ENCODE measurements at places on chromosomes 6 and 20. TPM values are rescaled to one million over a fixed set of nuclear protein-coding genes. Genes with fewer than 3 reads are reported as not detected.
A peak's percentile ranks its signal among the peaks of the same experiment; 100 is the strongest.

DNA sequence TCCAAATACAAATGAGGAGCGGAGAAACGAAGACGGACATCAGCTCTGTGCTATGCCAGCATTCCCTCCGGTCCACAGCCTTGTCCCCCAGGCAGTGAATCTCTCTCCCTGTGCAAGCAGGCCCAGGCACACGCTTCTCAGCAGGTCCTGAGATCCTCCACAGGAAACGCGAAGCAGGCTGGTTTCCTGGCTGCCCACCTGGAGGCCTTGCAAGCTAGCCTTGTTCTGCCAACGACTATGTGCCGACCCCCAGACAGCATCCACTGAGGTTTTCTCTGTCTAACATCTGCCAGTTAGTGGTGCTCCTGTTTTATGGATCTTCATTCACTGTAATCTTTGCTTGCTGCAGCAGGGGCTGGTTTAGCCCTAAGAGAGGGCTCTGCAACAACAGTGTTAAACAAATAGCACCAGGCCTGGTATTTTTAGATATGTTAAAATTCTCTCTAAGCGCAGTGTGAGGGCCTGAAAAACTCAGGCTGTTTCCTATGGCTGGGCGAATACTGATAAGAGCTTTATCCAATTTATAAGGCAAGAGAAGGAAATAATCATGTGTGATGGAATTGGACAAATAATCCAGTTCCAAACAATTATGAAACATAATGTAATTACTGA, 386.0 kb upstream of the ARID1B start:
- DNase-seq: no peak

GRCh38 chr6:159084493-159085091, 39.8 kb upstream of the TAGAP start:
- no peak for DNase-seq

EGFL8 gene
- polyA plus RNA-seq: 30.3 TPM

SLC2A4RG gene
- polyA plus RNA-seq: 73.0 TPM

DNA sequence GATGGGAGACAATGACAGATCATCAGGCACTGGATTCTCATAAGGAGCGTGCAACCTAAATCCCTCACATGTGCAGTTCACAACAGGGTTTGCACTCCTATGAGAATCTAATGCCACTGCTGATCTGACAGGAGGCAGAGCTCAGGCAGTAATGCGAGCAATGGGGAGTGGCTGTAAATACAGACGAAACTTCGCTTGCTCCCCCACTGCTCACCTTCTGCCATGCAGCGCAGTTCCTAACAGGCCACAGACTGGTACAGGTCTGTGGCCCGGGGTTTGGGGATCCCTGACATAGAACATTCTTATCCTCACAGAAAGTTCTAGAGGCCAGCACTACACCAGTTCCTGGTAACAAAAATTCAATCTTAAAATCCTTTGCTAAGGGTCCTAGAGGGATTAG, 23.2 kb downstream of the RRAGD start:
- no peak for DNase-seq

GRCh38 chr6:23410439-23410838, 715.6 kb upstream of the NRSN1 start:
- DNase-seq: no peak

ERVFRD-1 gene
- polyA plus RNA-seq: 0.13 TPM

- peak; percentile 50 for DNase-seq
Observed at GRCh38 chr6:151675746-151676459, 131.6 kb upstream of the ESR1 start.

GRCh38 chr6:2970753-2971419, 481 bp downstream of the SERPINB6 start:
- DNase-seq: no peak

FAM209B gene
- 0.55 TPM for polyA plus RNA-seq

CRIP3 gene
- polyA plus RNA-seq: 7.3 TPM

DNA sequence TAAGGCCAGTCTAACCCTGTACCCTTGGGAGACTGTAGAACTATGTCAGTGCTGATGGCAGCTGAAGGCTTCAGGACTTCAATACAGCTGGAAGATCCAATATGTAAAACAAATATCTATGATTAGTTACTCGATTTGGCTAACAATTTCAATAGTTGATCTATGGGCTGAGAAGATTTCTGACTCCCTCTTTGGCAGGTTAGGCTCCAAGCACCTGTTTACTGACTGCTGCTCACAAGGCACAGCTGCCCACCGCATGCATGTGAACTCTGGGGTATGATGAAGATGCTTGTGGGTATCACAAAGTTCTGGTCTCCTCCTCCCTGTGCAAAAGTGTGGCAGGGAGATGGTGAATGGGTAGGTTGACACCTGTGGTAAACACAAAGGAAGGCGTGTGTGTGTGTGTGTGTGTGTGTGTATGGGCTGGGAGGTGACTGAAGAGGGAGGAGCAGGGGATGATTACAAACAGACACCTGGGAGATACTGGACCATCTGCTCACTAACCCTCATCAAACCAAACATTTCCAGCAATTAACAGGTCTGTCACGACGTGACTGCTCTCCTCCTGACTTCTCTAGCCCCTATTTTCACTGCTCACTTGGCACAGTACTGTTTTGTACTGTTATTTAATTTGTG, 18.1 kb downstream of the ELMO2 start:
- no peak for DNase-seq

DNA sequence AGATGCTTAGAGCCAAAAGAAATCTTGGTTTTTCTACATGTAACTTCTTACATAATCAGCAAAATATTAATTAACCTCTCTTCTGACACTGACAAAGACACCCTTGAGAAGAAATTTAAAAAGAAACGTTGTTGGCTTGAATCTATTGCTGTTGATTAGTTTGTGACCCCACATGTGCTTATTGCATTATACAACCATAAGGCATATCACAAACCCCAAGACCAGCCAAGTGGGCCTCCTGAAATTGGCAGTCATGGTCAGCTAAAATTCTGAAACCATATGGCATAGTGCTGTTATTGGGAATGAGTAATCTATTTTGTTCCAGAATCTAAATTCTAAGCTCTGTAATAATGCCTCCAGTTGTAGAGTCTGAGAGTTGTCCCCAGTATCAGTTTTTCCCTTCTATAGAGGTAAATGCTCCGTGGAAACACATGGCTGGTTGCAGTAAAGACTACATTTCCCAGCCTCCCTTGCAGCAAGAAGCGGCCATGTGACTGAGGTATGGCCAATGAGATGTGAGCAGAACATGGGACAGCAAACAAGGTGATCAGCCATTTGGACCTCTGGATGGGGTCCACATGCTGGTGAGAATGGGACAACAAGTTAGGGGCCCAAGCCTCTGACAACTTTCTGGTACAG, 42.3 kb upstream of the PTPN1 start:
- no peak for DNase-seq

- DNase-seq: no peak
Observed at GRCh38 chr6:139927742-139928305, 553.4 kb upstream of the CITED2 start.

DNA sequence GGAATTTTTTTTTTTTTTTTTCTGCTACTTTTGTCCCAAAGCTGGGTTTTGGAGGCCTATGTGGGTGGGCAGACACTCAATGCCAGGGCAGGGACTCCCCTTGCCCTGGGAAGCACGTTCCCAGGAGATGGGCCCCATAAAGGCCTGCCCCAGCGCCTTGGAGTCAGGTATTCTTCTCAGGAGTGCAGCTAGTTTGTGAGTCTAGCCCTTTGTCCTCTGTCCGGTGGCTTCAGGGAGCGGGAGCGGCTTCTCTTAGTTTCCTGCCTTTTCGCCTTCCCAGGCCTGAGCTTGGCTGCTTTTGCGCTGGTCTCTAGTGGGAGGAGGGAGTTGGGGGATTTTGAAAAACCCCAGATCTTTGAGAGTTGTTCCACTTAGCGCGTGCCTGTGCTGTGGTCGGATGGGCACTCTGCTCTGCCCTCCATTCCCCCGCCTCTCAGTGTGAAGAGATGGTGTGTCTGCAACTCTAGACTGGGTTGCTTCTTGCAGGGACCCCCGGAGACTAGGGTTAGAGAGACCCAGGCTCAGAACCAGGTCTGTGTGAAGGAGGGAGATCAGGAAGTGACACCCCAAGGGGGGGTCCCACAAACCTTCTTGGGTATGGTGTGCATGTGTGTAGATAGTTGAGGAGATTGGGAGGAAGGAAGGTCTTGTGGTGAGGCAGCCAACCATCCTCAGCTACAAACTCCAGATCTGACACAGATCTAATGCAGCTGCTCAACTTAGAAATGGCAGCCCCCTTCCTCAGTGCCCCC, 1.3 kb downstream of the PLCG1 start:
- DNase-seq: no peak

GRCh38 chr6:5667737-5668136, 339.0 kb downstream of the NRN1 start:
- no peak for DNase-seq

GRCh38 chr6:116144605-116145004, 18.7 kb upstream of the COL10A1 start:
- DNase-seq: no peak

DNA sequence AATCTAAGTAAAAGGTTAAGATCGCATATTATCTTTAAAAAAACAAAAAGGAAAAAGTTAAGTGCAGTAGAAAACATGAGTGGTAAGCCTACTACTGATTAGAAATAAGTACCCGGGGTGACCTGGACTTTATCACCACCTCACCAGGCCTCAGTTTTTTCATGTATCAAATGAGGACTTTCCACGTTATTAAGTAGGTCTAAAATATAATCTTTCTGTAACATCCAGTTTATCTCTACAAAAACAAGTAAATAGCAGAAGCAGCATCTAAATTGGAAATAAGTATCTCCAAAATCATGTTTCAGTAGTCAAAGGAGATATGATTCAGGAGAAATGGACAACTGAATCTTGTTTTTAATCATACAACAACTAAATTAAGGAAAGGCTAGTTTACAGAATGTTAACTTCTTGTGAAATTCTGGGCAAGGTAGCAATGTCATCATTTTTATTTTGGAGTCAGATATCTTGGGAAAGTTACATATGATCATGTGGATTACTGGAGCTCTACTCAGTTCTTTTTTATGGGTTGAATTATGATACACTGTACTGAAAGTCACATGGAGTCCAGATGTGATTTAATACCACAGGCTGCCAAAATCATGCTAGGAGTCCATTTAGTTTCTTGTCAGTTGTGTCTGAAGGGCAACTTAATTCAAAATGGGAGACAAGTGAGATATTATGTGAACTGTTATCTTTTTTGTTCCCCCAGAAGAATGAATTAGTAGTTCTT, 114.7 kb upstream of the PRL start:
- DNase-seq: no peak

GRCh38 chr6:42889815-42890214, 10.4 kb downstream of the RPL7L1 start:
- no peak for DNase-seq

CST7 gene
- polyA plus RNA-seq: 0.30 TPM

DNA sequence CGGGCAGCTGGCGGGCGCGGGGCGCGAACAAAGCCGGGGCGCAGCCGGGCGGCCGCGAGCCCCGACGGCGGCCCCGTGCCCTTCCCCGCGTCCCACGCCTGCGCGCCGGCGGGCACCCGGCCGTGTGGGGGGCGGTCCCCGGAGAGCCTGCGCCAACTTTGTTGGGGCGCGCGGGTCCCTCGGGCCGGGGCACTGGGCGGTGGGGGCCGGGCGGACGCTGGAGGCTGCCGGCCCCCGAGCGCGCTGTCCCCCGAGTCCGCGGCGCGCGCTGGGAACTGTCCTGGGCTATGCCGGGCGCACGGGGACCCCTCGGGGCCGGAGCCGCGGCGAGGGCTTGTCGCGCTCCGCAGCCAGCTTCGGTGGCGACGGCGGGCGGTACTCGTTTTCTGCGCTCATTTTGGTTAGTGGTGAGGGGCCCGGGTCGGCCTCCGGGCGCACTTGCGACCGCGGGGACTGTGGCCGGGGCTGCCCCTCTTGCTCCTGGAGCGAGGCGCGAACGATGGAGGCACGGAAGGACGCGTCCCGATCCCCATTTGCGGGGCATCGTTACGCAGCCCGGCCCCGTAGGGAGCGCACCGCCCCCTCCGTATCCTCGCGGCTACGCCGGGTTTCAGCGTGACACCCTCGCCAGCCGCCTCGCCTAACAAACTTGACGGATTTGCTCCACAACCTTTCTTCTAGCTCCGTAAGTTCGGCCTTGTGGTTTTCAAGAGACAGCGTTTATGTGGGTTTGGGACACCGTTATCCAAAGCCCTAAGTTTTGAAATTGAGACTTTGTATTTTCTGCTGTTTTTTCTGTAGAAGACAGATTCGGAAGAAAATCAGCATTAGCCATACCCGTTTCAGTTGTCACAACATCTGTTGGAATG, 622 bp downstream of the SS18L1 start:
- DNase-seq: no peak

GRCh38 chr6:89242574-89243330, 25.6 kb upstream of the GABRR1 start:
- peak; percentile 56 for DNase-seq

CST5 gene
- polyA plus RNA-seq: 0.18 TPM

DNA sequence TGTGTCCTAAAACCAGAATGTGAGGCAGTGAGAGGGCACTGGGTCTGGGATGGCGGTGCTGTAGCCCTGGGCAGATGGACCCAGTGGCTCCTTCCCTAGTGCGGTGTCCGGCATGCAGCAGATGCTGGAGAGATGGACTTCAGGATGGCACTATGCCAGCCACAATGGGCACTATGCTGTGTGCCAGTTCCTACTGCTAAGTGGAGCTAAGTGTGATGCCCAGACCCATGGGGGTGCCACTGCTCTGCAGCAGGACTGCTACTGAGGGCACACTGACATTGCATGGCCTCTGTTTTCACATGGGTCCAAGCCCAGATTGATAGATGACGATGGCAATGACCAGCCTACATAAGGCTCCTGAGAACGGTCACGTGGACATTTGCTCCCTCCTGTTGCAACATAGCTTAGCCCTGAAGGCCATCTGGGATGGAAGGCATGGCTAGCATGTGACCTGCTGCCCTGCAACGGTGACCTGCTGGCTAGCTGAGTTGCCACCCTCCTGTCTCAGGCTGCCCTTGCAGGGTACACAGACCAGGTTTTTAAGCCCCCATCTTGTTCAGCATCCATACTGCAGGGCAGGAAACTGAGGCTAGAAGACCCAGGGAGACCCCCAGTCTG, 31.3 kb upstream of the KCNK16 start:
- DNase-seq: no peak

DNA sequence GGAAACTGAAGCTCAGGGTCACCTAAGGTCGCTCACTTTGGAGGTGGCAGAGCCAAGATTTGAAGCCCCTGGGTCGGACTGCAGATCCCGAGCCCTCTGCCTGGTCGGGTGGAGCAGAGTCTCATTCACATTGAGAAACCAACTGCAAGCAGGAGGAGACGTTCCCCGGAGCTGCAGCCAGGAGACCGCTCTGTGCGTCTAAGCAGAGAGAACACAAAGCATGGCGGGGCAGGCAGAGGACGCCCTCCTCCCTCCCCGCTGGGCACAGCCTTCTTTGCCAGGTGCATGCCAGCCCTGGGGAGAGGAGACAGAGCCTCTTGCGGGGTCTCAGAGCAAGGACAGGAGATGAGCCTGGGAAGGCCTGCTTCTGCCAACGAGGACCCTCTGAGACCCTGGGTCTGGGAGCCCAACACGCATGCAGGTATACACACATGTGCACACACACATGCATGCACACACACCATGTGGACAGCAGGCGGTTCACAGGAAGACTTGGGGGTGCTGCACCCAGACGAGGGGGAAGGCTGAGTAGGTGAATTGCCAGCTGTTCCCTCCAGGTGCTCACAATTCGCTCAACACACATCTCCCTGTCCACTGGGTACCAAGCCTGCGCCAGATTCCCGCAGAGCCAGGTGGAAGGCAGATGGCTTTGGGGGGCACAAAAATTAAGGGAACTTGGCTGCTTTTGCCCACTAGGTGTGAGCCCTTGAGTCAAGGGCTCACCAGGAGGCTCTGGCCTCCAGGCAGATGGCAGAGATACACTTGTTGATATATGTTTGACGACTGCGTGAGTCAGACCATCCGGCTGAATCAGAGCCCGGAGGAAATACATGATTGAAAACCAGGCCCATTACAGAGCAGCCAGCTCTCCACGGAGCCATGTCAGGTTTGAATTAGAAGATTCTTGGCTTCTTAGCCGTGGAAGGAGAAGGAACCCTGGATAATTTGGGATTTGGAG, 5.5 kb upstream of the NTSR1 start:
- no peak for DNase-seq

CPXM1 gene
- 224 TPM for polyA plus RNA-seq
